ENCODE measurements at places on chromosomes 1 and 21.
A peak's percentile ranks its signal among the peaks of the same experiment; 100 is the strongest.

DNA sequence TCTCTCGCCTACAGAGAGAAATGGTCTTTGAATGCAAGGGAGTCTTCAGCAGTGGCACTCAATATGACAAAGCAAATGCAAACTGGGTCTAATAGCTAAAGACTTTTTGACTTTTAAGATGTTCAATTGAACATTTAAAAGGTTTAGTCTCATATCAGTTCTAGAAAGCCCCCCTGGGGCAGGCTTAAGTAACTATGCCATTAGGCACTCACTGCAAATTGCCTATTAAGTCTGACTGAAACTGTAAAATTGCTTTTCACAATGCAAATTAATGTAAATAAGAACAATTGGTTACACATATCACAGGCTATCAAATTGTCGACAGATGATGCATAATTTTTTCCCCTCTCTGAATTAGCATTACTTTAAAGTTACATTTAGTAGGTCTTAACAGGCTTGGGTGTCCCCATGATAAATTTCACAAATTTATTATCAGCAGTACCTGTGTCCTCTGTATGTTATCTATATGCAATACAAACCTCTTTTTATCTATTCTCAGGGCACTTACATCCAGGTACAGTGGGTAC, 329.1 kb downstream of the LRRIQ3 start:
- no peak for DNase-seq

DNA sequence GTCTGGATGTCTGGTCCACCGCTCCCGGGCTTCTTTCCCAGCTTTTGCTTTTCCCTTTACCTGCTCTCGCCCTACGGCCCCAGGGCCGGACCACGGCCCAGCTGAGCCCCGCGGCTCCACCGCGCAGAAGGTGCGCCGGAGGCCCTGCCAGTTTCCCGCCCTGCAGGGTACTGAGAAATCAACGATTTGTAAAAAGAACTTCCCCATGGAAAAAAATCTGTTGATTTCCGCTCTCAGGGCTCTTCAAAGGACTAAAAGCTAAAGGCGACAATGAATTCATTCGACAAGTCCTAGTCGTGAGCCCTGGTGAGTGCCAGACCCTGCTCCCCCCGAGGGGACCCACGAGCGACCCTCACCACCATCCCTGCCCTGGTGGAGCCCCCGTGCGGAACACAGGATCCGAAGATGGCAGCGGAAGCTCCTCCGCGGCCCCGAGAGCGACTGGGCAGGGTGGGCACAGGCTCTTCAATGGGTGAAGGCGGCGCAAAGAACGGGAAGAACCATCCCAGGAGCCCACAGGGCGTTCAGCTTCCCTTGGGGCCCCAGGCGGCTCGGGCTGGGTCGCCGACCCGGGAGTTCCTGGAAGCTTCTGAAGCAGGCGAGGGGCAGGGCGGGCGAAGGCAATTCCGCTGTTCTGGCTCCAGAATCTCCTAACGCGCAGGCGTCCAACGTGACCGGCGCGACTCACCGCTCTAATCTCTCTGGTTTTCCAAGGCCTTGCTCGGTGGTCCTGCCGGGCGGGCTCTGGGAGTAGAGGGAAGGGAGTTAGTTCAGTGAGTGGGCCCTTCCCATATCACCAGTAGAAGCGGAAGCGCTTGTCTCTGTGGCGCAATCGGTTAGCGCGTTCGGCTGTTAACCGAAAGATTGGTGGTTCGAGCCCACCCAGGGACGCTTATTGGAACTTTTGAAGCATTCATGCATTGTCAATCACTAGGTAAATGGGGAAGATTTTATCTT, 6.6 kb upstream of the RNU1-2 start:
- DNase-seq: peak; percentile 29

DNA sequence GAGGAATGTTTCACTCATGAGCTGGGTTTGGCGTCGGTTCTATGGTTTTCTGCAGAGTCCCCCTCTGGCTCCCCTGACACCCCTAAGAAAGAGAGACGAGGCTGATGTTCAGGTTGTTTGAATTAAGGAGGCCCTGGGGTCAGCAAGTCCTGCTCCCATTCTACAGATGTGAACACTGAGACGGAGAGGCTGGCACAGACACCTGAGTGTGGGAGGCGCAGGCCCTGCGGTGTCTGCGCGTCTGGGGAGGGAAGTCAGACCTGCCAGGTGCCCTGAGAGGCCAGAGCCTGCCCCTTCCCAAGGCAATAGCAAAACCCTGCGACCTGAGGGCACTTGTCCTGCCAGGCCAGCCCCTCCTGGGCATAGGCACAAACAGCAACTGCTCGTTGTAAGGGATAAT, 47.7 kb downstream of the MEGF6 start:
- no peak for DNase-seq

DNA sequence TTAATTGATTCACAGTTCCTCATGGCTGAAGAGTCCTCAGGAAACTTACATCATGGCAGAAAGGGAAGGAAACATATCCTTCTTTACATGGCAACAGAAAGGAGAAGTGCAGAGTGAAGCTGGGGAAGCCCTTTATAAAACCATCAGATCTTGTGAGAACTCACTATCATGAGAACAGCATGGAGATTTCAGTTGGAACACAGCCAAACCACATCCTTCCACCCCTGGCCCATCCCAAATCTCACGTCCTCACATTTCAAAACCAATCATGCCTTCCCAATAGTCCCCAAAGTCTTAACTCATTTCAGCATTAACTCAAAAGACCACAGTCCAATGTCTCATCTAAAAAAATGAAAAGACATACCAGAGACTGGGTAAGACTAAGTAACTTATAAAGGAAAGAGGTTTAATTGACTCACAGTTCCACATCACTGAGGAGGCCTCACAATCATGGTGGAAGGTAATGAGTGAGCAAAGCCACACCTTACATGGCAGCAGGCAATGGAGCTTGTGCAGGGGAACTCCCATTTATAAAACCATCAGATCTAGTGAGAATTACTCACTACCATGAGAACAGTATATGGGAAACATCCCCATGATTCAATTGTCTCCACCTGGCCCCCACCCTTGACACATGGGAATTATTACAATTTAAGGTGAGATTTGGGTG, 105.2 kb downstream of the MRPL39 start:
- no peak for DNase-seq

DNA sequence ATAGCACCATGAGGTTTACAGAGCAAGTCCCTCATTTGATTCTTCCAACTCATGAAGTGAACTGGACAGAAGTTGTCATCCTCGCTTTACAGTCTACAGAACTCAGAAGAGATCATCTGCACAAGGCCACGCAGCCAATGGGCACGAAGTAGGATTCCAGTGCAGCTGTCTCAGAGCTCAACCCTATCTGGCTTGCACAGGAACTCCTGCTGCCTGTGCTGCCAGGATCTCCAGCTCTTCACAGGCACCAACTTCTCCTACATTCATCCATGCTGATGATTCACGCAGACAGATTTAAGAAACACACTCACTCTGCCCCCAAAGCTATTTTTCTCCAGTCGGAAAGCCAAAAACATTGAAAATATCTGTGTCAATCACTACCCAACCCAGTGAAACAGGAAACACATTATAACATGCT, 157.0 kb downstream of the RERE start:
- DNase-seq: no peak

GRCh38 chr21:34355570-34355969, 8.2 kb upstream of the KCNE2 start:
- no peak for DNase-seq

DNA sequence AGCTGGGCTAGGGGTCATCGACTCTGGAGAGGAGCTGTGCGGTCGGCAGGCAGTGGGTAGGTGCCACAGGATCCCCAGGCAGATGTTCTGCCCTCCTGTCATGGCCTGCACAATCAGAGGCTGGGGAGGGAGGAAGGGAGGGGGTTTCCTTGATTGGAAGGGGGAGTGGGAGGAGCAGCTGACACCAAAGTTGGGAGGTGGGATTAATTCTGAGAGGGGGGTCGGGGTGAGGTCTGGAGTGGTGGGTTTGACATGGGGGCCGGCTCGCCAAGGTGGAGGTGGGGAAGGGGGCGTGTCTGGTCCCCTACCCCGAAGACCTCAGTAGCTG, 651 bp upstream of the HPCA start:
- no peak for DNase-seq

- DNase-seq: no peak
These were observed 509.6 kb upstream of the USP24 start for GRCh38 chr1:55724551-55725325.

DNA sequence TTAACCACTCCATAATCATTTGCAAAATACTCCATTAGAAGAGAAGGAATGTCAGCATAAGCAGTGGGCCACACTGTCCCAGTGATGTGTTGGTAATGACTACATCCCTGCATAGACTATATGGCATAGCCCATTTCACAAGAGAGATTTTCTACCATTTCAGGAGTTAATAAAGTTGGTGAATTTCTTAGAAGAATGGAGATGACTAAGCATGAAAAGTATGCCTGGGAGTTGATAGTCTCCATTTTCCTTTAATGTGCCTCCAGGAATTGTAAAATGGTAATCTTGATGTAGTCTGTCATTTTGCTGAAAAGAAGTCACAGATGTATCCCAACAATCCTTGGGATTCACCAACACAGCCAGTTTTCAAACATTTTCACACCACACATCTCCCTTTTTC, 608.8 kb upstream of the CHRM3 start:
- no peak for DNase-seq

- DNase-seq: no peak
These were observed 7.2 kb upstream of the GUCA2B start for GRCh38 chr1:42145764-42146625.

DNA sequence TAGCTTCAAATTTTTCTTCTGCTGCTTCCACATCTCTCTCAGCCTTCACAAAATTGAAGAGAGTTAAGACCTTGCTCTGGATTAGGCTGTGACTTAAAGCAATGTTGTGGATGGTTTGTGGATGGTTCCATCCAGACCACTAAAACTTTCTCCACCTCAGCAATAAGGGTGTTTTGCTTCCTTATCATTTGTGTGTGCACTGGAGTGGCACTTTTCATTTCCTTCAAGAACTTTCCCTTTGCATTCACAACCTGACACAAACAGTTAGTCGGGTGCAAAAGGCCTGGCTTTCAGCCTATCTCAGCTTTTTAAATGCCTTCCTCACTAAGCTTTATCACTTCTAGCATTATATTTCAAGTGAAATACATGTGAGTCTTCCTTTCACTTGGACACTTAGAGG, 30.3 kb downstream of the DENND1B start:
- DNase-seq: no peak

GRCh38 chr1:161298116-161298515, 11.7 kb downstream of the MPZ start:
- DNase-seq: no peak

DNA sequence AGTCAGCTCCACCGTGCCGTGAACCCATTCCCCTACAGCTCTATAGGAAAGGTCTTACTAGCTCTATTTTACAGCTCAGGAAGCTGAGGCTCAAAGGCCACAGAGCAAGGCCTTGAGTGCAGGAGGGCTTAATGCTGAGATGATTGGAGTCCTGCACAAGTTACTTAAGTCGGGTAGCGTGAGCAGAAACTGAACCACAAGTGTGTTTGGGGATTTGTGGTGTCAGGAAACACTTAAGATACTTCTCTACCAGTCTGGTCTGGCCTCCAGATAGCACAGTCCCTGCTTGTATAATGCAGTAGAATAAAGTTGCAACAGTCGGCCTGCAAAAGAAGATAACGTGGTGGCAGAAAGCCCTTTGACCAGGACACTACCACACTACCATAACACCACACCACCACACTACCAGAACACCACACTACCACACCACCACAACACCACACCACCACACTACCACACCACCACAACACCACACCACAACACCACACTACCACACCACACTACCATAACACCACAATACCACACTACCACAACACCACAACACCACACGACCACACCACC, 118.1 kb downstream of the SPSB1 start:
- no peak for DNase-seq

GRCh38 chr1:156153362-156153761, at the start of gene SEMA4A:
Gene SEMA4A (plus strand): TSS chr1:156153585. CDS start chr1:156154579, 994 bp downstream.
- DNase-seq: no peak

GRCh38 chr1:115284209-115284608, 53.8 kb downstream of the NGF start:
- DNase-seq: no peak

DNA sequence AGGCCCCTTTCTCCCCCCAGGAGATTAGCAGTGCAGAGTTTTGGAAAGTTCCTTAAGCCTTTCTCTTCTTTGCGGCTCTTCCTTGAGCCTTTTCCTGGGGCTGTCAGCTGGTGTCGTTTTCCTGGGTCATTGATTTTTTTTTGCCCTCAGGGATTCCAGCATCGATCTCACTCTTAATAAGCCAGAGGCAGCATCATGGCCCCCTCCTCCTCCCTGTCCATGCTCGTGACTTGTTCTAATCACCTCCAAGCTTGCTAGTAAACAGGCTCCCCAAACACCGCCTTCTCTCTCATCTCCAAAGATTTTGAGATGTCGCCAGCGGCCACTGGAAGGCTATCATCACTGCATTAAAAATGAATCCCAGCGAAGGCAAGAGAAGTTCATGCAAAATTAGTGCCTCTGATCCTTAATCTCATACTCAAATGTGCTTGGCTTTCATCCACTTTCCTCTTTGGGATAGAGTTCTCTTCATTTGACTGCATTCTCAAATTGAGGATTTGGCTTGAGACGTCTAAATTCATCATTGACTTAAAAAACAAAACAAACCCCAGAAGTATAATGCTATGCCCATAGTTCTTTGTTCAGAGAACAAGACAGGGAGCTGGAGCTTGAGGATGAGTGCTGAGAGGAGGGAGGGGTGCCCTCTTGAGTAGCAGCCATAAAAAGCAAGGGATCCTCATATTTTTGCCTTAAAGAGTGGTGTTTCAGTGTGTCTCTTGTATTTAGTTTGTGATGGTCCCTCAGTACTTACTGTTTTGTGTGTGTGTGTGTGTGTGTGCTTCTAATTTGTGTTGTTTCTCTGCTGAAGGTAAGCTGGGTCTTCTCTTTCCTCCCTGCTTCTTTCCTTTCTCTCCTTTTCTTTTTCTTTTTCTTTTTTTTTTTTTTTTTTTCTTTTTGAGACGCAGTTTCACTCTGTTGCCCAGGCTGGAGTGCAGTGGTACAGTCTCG, 3.2 kb downstream of the EVA1C start:
- DNase-seq: no peak

DNA sequence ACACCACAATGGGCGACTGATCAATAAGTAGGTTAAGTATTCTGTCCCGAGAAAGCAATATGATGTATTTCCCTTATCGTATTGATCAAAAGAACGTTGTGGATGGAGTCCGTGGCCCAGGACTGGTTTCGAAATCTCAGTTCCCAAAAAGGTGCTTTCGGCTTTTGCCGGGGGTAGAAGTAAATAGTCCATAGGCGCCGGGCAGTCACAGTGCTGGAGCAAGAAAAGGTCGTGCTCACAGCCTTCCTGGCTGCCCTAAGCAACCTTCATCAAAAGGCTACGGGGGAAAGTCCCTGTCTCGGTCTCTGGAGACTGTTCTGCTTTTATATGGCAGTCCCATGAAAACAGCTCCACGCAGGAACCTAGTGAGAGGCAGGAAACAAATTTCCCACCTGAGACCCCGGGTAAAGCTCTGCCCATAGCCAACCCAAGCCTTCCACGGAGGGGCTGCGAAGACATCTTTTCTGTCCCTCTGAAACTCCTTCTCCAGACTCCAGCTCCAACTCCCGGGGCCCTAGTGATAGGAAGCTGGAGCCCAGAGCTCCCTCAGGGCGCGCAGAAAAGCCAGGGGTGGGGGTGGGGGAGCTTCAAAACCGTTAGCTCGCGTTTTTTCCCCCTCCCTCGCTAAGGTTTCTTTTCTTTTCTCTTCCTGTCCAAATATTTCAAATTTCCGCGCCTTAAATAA, 7.0 kb downstream of the CDKN2C start:
- DNase-seq: no peak

- DNase-seq: peak; percentile 17
These were observed 613 bp downstream of the ZFYVE9 start for GRCh38 chr1:52142220-52143183.
